ENCODE measurements at places on chromosomes 2 and 18.

DNA sequence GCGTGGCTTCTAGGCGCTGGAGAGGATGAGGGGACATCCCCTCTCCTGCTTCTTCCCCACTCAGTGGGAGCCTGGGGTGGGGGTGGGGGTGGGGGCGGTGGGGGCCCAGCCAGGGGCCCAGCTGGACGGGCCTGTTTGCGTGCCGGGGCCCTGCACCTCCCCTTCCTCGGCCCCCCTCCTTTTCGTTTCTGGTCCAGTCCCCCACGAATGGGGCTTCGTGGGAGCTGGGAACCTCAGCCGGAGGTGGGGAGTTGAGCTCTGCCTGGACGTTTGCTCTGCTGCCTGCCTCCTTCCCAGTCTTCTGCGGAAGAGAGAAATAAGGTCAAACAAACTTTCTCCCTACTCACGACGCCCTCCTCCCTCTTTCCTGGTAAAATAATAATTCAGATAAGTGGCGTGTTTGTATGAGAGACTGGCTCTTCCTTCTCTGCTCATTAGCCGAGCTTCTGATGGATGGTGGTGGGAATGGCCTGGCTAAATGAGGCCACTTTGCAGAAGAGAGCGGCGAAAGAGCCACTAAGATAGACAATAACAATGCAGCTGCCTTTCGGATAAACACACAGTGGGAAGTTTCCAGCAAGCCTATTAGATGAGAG is 782 bp downstream of the MTA3 start:
- peak; percentile 76 for DNase-seq

DNA sequence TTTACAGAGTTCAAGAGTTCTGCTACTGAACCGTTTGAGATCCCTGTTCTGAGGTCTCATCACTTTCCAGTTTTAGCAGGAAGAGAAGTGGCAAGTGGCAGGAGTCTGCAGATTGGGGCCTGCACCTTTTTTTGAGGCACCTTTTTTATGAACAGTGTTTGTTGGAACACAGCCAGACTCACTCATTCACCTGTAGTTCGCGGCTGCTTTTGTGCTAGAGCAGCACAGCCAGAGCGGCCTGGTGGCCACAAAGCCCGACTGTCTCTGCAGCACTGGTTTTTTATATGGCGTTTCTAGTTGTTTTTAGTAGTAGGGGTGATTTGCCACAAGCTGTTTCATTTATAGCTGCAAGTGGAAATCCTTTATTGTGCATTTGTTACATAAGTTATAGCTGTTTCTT is 8.6 kb downstream of the ACP1 start:
- no peak for DNase-seq

DNA sequence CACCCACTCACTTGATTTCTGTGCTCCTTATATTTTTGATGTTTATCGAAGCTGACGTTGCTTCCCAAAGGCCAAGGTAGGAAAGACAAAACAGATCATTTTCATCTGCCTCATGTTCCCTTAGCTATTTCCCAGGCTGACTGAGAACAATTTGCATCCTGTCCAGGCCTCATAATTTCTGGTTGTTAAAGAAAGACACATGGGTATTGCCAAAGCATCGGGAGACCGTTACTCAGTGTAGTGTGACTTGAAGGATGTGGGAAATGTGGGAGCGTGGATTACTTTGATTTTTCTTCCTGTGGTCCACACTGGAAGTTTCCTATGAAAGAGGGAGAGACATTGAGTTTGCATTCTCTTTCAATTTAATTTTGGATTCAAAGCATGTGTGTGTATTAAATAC is 204.6 kb downstream of the TRIB2 start:
- no peak for DNase-seq

GRCh38 chr2:241422350-241422749 is 66.3 kb downstream of the FARP2 start:
- DNase-seq = no peak

DNA sequence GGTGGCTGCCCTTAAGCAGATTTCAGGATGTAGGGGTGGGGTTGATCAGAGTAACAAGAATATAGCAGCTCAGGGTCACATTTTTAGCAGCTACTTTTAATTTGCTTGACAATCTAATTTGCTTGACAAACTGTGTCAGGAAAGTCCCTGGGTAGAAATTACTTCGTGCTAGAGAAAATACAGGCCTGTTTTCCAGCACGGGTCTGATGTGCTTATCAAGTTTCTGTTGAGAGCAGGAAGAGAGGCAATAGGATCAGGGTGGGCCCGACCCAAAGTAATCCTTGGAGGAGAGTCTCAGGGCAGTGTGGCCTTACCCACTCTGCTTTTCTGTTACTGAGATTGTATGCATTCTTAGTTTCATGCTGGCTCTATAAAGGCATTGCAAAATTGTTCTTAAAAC is 221.5 kb downstream of the TSN start:
- DNase-seq = no peak

GRCh38 chr2:134771313-134771801 is 52.6 kb upstream of the TMEM163 start:
- DNase-seq = no peak

DNA sequence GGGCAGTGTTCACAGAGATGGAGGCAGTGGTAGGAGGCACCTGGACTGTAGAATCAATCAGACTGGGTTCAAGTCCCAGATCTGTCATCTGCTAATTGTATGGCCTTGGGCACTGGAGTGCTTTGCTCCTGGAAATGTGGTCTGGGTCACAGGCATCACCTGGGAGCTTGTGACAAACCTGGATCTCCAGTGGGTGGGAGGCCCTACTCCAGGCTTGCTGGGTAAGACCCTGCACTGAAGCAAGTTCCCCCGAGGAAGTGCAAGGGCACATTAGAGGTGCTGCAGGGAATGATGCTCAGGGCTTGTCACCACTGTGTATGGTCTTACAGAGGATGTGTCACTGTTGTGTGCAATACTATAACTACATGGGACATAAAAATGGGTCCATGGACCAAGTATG is 220.5 kb upstream of the ID2 start:
- no peak for DNase-seq

DNA sequence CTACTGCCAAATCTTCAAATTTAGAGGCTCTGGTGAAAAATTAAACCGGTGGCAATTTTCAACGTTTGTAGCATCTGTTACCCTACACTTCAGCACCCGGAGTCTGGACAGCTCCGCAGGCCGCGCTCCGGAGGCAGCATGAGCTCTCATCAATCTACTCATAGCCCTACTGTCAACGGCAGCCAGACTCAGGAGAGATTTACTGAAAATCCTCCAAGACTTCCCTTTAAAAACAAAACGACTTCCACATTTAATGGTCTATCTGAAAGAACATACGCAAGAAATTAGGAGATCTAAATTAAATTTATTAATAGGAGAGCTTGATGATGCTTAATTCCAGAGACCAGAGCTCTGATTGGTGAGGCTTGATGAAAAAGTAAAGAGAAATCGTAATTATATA is 970 bp upstream of the ADCYAP1 start:
- peak; percentile 66 for DNase-seq

DNA sequence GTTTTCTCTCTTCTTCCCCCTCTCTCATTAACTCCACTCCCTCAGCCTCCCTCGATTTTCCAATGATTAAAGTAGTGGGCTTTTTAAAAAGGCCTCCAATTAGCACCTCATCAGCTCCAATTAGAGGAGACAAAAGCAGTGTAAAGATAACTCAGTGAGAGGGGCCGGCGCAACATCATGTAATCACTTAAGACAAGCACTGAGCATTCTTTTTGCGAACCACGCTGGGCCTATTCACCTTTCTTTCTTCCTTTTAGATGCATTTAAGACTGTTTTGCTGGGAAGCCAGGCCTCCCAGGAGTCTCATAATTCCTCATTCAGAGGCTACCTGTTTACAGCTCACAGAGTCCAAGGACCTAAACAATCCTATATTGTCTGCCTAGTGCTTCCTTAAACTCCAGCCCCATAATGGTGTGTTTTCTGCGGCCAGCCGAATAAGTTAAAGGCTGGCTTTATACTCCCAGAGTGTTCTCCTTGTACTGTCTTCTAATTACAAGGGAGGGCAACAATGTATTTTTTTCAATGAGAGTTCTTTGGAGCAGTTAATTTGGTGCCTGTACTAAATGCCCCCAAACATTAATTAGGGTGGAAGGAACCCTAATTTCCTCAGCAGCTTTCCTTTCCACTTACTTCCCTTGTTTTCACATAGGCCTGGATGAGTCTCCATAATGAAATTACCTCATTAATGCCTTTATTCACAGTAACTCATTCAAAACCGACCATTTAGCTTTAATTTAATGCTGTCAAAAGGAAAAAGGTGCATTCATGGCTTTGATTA is 28.0 kb upstream of the LMAN1 start:
- peak; percentile 89 for DNase-seq

GRCh38 chr2:118325321-118325955 is 237.2 kb downstream of the INSIG2 start:
- DNase-seq = no peak

DNA sequence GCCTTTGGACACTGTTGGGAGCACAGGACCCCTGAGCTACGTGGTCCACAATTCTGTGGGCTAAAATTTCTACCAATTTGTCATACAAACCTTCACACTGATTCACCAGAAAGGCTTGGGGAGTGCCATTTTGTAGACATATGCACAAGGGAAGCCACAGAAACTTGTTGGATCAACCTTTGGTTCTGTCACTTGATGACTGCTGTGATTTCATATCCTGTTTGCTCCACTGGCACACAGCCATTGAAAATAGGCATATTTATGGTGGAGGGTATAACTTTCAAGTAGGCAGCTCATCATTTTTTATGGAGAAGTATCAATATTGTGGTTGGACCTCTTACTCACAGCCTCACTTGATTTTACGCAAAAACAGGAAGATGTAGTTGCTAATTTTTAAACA is 10.5 kb downstream of the NAPG start:
- DNase-seq = no peak

DNA sequence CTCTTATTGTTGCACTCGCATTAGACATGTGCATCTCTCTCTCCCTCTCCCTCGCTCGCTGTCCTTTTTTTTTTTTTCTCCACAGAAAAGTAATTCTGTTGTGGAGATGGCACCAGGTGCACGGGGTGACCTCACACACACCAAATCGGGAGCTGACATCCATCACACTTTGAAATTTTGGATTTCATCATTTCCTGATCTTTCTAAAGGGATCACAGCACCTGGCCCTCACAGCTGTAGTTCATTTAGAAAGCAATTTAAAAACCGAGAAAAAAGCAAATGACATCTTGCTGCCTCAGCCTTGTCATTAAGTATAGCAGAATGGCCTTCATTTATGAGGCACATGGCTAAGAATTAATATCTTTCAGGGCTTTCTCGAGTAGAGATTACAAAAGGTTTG is 717.2 kb downstream of the RNF144A start:
- no peak for DNase-seq

- no peak for DNase-seq
Measured at GRCh38 chr2:98583816-98584618, 24.3 kb downstream of the COA5 start.

DNA sequence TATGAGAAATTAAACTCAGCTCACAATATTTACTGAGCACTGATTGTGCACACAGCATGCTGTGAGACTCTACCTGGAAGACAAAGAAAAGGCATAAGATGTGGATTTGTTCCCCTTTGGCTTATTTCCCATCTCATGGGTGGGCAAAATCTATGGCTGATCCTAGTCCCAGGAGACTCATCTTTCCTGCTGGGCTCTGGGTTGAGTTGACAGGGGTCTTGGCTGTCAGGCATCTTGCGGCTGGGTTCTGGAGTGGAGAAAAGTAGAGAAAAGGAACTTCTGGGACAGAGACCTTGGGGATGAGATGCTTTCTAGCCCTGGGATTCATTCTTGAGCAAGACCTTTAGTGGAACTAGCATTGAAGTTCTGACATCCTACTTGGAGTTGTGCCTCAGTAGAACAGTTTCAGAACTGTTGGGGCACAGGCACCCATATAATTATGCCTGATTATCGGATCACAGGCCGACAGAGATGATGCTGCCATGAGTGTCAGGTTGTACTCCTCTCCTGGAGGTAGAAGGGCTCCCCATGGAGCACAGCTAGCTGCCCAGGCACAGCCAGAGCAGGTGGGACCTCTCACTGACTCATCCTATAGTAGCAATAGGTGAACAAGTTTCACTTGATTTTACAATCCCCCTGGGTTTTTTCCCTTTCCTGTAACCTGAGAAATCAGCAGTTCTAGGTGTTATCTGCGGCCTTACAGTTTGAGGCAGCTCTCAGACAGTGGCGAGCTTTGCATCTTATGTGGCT is 260.9 kb downstream of the CYRIA start:
- no peak for DNase-seq

GRCh38 chr2:106961328-106961727 is 75.4 kb upstream of the ST6GAL2 start:
- DNase-seq = no peak

DNA sequence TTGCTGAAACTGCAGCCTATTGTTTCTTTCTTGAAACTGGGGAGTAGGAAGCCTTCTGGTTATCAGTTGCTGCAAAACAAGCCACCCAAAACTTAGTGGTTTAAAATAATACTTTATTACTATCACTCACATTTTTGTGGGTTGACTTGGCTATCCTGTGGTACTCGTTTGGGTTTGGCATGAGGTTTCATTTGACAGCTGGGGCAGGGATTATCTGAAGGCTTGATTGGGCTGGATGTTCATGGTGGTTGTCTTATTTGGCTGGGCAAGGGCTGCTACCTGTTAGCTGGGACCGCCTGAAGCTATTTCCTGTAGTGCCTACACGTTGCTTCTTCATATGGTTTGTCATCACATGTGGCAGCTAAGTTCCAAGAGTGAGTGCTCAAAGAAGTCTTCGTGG is 122.3 kb downstream of the PLCL1 start:
- no peak for DNase-seq

- DNase-seq = no peak
Measured at GRCh38 chr2:112784199-112785189, at the start of gene IL1A. IL1A (minus strand) TSS chr2:112784493; CDS start chr2:112783770, 723 bp downstream.

GRCh38 chr2:47751856-47752414 is 31.0 kb upstream of the MSH6 start:
- DNase-seq = no peak

DNA sequence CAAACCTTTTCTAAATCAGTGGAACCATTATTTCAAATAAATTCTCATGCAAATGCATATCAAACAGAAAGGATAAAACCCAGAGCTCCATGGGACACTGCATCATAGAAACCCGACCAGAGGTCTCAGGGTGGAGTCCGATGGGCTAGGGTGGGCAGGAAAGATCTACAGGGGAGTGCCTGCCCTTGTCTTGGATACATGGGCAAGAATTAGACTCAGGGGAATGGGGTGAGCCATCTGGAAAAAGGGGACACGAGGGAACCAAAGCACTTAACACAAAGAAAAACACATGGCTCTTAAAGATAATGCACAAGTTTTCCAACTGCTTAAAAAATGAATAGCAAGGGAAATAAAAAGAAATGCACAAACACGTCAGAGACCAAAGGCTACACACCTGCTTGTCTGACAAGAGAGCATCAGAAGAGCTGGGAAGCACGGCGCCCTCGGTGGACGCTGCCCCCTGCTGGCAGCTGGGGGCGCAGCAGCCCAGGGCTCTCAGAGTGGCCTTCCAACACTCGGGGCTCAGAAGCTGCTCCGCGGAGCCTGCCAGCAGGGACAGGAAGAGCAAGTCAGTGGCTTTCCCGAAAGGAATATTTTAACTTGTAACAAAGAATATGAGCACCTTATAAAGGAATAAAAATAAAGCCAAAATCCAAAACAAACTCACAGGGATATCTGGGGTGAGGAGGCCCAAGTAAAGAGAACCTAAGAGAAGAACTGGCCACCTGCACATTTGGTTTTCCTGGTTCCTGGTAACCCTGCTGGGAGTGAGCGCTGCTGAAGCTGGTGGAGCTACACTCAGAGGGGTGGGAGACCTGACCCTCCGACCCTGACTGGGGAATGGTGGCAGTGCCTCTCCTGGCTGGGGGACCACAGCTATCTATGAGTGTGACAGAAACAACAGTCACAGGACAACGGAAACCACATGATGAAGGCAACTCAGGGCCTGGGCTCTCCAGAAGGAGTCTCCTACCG is 54.5 kb downstream of the SIGLEC15 start:
- peak; percentile 90 for DNase-seq

- no peak for DNase-seq
Measured at GRCh38 chr2:138649571-138649970, 130.6 kb downstream of the NXPH2 start.

All from retina (tissue), 1 donor.